ENCODE measurements at places on chromosomes 12 and 14.
A peak's percentile ranks its signal among the peaks of the same experiment; 100 is the strongest.

GRCh38 chr12:64900540-64900939, 76.1 kb downstream of the TBC1D30 start:
- peak; percentile 41 for DNase-seq

DNA sequence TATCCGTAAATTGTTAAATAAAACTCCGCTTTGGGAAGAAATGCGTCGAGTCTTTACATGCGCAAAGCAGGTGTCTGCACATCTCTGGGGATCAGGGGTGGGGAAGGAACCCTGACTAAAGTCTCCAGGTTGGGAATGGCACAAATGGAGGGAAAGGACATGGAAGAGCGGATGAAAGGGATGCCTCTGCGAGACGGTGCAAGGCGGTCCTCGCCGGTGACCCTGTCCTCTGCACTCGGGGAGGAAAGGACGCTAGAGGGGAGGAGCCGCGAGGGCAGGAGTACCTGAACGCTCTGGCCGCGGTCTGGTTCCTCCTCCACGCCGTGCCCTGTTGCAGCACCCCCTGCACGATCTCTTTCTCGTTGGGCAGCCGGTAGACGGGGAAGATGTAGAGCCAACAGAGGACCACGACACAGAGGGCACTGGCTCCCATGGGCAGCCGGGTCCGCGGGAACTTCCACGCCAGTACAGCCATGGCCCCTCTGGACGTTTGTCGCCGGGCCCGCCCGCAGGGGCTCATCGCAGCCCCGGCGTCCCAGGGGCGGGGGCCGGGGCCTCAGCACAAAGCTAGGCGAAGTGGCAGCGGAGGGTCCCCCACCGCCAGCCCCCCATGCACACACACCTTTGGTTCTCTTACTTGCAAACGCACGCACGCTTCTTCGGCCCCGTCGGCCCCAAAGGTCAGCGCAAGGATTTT, 646 bp downstream of the ST8SIA1 start:
- DNase-seq: no peak

GRCh38 chr14:68808696-68809480, 16.0 kb upstream of the ZFP36L1 start:
- no peak for DNase-seq

DNA sequence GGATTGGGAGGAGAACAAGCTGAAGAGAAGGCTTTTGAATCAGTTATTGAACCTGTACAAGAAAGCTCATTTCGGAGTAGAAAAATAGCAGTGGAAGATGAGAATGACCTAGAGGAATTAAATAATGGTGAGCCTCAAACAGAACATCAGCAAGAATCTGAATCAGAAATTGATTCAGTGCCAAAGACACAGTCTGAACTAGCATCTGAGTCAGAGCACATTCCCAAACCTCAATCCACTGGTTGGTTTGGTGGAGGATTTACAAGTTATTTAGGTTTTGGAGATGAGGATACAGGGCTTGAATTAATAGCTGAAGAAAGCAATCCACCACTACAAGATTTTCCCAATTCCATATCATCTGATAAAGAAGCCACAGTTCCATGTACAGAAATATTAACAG, 13.5 kb downstream of the MIA2 start:
- peak; percentile 79 for DNase-seq

GRCh38 chr14:101292448-101292847, 268.8 kb upstream of the DIO3 start:
- DNase-seq: no peak

- no peak for DNase-seq
Measured at GRCh38 chr12:66003951-66004350, 126.6 kb downstream of the LLPH start.

DNA sequence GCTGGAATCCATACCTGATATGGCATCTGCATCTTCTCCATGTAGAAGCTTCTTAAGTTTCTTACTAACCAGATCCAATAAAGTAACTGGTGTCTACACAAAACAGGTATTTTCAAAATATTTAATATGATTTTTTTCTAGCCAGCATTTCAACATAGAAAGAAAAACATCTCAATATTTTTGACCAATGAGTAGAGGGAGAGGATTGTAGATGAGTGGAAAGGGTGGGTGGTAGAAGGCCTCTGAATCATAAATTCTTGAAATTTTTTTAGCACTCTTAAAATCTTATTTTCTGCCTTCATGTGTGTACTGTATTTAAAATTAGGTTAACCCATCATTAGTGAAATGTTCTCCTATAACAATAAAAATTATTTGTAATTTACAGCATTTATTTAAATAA, 18.0 kb downstream of the DEPDC4 start:
- no peak for DNase-seq

GRCh38 chr14:60753264-60754119, 18.9 kb downstream of the MNAT1 start:
- DNase-seq: peak; percentile 55

DNA sequence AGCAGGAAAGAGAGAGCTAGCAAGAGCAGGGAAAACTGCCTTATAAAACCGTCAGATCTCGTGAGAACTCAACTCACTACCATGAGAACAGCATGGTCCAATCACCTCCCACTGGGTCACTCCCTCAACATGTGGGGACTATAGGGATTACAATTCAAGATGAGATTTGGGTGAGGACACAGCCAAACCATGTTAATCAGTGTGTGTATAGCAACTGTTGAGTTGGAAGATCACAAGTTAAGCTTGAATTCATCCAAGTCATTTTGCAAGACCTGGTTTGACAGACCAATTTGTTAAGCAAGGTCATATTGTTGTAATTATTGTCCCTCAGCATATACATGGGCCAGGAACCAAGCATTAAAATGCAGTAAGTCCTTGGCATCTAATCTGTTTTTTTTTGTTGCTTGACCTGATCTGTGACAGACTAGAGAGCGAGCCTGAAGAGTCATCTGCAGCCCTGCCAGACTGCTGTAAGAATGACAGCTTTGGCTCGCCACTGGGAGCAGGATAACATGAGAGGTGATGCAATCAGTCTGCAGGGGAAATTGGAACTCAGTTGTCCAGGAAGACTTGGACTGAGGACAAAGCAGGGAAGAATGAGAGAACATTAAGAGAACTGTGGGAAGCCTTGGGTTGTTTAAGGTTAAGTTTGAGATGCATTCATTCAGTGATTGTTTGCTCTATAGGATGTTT, 297.6 kb upstream of the SEL1L start:
- DNase-seq: no peak

DNA sequence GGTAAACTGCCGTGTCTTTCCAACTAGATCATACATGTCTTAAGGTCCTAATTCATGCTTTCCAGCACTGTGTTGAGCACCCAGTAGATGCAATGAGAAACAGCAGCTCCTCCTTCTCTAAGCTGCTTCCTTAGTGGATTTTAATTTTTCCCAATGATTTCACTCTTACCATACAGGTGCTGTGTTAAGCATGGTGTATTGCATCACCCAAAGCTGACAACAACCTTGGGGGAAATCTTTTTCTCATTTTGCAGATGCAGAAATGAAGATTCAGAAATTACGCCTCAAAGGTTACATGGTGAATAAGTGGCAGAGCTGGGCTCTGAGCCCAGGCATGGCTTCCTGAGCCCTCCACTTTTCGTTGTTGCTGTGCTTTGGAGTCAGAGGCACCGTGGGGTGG, 75.6 kb downstream of the NEDD1 start:
- DNase-seq: no peak

- DNase-seq: no peak
Measured at GRCh38 chr14:36517242-36518030, 2.6 kb downstream of the NKX2-1 start.

- no peak for DNase-seq
Measured at GRCh38 chr12:27324530-27324929, 8.1 kb upstream of the BMAL2 start.

DNA sequence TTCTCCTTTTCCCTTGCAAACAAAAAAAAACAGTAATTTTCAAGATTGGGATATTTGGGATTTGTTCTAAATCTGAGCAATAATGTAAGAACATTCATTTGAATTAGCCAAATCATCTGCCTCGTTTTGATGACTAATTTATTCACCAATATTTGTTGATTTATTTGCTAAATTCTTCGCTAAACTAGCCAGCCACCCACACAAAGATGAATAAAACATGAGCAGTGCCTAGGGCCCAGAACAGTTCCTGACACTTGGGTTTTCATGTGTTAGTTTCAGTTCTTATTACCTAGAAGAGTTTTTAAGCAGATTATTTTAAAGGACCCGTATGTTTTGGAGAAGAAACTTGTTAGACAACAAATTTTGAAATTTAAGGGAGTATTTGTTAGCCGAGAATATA, 1.4 kb downstream of the ETNK1 start:
- DNase-seq: no peak

GRCh38 chr12:124939421-124940142, 25.1 kb upstream of the UBC start:
- peak; percentile 96 for DNase-seq

- DNase-seq: no peak
Measured at GRCh38 chr14:73162251-73162650, 25.9 kb downstream of the PSEN1 start.

DNA sequence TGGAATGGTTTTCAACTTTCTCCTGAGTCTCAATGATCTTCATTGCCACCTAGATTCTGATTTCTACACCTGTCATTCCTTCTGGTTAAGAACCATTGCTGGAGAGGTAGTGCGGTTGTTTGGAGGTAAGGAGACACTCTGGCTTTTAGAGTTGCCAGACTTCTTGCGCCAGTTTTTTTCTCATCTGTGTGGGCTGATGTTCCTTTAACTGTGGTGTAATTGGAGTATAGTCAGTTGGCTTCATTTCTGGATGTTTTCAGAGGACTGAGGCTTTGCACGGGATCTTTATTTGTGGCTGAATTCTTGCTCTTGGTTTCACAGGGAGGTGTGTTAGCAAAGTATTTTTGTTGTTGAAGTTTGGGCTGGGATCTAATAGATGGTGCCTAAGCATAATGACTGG, 5.7 kb upstream of the CLEC4D start:
- no peak for DNase-seq

GRCh38 chr12:95646781-95647190, 95.5 kb upstream of the USP44 start:
- DNase-seq: peak; percentile 72

GRCh38 chr12:46177837-46178608, 90.8 kb downstream of the SLC38A1 start:
- DNase-seq: no peak

- no peak for DNase-seq
Measured at GRCh38 chr12:69252033-69252432, 12.7 kb downstream of the CPSF6 start.

DNA sequence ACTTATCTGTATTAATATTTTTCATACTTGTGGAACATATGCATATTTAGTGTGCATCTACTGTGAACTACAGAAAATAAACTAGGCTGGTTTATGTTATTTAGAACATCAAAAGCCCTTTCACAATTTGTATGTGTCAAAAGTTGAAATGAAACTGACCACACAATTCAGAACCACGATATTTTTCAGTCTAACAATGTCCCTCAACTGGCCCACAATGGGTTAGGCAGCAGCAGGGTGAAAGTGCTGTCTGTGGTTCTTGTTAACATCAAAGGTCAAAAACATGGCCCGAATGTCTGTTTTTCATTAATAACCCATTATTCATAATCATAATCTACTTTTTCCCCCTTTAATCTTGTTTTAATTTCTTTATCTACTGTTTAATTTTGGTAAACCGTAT, 559.9 kb upstream of the ATP2B1 start:
- DNase-seq: no peak

DNA sequence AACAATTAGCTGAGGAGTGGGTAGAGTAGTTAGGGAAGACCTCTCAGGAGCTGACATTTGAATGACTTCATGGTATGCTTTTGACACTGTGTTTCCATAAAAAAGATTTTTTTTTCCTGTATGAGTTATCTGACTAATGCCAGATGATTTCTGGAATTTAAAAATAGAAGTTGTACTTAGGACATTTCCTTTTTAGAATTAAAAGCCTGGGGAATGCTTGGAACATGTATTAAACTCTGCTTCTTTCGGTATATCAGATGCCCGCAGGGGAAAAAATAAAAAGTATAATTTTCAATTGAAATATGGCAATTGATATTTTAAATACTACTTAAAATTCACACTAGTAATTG, 41.1 kb downstream of the BRMS1L start:
- no peak for DNase-seq

DNA sequence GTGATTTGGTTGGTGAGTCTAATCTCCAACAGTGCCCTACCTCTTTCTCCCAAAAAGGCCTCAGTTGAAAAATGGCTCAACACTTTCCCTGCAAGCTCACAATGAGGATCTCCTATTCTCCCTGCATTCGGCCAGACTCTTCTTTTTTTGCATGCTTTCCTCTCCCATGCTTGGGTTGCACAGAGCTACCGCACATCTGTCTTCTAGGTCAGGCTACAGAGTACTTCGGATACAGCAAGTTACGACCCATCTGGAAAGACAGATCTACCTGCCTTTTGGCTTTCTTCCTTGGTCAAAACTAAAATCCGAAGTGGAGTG, 305 bp upstream of the SLC16A7 start:
- no peak for DNase-seq

DNA sequence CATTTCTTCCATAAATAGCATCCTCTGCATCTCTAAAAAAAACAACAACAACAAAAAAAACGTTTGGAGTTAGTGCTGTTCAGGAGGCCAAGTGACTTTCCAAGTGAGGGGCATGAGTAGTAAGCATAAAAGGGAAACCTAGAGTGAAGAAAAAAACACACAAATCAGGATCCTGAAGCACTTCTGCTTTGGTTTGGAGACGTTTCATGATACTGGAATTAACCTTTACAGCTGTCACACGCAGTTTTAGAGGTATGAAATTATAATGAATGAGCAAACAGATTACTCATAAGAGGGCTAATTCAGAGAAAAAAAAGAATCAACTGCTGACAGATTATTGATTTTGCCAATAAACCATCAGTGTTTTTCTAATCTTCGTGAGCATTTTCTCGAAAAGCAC, 3.8 kb downstream of the SRSF9 start:
- no peak for DNase-seq

DNA sequence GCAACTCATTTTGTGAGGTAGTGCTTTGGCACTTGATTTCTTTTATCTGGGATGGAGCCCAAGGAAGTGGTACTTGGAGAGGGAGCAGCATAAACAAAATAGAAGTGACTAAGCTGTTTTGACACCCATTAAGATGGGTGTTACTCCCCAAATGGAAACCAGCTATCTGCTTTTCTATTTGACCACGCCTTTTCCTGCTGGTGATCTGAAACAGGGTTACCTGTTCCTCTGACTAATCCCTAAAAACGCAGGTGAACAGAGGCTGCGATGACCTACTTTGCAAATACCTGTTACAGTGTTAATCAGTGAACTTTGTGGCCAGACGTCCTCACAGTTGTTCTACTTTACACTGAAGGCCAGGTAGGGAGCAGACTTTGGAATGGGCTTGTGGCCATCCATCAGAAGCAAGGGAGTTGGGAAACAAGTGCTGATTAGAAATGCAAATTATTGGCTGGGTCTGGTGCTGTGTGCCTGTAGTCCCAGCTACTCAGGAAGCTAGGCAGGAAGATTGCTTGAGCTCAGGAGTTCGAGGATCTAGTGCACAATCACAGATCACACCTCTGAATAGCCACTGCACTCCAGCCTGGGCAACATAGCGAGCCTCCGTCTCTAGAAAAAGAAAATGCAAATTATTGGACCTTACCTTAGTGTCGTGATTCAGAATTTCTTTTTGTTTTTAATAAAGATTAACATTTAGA, 58.3 kb upstream of the HECTD1 start:
- no peak for DNase-seq

DNA sequence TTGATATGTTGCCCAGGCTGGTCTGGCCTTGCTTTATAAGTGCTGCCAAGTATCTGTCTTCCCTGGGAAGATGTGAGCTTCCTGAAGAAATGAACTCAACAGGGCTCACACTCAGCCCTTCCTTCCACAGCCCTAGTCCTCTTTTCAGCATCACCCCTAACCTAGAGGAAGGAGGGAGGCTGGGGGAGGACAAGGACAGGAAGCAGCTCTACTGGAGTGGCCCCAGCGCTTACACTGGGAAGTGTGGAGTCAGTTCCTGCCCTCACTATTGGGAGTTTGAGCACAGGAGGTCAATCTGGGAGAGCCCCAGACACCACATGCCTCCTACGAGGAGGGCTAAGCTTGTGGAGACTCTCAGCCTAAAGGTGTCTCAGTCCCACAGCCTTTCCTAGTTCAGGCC, 16.8 kb downstream of the GALNT6 start:
- DNase-seq: no peak
